Left kidney (tissue), 8 donors: ENCODE measurements at places on chromosomes 6 and 20.

DNA sequence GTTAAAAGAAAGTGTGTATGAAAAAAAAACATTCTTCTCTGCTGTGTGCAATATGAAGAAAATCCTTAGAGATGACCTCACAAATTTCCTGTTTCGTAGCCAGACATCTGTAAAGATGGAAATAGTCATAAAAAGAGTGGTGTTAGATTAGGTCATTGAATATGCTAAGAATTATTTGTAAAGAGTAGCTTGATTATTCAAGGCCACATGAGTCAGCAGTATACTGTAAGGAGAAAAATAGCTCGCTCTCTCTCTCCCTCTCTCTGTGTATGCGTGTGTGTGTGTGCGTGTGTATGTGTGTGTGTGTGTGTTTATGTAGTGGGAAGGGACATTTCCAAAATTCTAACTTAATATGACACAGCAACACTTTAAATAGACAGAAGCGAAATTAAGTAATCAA, 78.8 kb downstream of the PTCHD4 start:
- DNase-seq, result no peak

- no peak for DNase-seq
Observed at GRCh38 chr6:111517965-111518364, 34.9 kb upstream of the REV3L start.

DNA sequence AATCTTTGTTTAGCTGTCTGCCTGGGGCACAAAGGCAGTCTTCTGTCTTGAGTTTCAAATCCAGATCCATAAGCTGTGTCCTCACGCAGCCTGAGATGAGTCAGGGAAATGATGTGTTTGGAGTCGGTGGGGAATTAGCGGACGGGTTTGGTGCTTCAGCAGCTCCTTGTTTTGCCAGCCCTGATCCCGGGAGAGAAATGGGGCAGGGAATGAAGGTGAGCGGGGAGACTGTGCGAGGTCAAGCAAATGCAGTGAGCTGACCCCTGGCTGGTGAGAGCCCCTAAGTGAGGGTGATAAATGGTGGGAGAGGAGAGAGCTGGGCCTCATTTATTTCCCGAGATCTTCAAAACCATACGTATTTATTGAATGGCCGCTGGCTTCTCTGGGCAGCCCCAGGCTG, 21.6 kb downstream of the DUSP22 start:
- DNase-seq, result no peak

DNA sequence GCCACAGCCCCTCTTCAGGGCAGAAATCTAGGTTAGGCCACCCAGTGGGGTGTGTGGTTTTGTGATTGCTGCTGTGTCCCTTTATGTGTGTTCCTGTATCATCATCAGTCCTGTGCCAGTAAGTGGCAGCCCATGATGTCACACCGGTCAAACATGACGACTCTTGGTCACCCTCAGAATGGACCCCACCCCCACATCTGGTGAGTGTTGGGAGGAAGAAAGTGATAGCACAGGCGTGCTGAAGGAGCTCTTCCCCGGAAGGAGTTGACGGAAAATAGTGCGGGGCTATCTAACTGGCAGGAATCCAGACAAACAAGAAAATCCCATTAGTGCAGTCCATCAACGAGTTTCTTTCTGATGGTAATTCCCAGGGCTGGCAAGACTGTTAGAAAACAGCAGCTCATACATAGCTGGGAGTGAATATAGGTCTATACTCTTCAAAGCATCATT, 33.4 kb upstream of the IL17A start:
- DNase-seq, result no peak

- no peak for DNase-seq
Observed at GRCh38 chr6:6844530-6844929, 256.0 kb downstream of the LY86 start.

GRCh38 chr20:41152108-41152757, 14.9 kb downstream of the PLCG1 start:
- DNase-seq, result no peak

- DNase-seq, result no peak
Observed at GRCh38 chr6:89475634-89476033, 42.7 kb downstream of the ANKRD6 start.

DNA sequence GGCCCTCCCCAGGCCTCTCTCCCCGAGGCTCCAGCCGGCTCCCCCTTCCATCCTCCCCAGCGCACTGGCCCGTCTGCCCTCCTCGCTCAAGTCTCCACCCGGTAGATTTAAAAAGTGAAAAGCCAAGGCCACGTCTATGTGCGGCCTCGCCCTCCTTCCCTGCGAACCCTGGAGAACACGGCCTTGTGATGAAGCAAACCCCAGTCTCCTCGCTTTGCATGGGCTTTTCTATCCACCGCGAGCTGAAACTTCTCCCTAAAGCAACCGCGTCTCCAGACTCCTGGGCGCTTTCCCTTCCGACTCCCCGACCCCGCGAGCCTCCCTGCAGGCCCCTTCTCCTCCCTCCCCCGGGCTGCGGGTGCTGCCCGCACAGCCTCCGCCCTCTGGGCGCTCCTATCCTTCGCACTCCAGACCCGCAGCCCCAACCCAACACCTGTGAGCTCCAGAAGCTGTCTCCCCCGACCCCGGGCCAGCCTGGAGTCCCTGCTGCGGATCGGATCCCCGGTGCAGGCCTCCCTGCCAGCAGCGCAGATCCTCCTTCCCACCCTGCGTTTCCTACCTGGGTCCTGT, 265.2 kb upstream of the QKI start:
- DNase-seq, result no peak

- DNase-seq, result no peak
Observed at GRCh38 chr6:108768166-108768555, 80.1 kb upstream of the ARMC2 start.

- DNase-seq, result no peak
Observed at GRCh38 chr20:63025534-63026331, 19.0 kb upstream of the BHLHE23 start.

DNA sequence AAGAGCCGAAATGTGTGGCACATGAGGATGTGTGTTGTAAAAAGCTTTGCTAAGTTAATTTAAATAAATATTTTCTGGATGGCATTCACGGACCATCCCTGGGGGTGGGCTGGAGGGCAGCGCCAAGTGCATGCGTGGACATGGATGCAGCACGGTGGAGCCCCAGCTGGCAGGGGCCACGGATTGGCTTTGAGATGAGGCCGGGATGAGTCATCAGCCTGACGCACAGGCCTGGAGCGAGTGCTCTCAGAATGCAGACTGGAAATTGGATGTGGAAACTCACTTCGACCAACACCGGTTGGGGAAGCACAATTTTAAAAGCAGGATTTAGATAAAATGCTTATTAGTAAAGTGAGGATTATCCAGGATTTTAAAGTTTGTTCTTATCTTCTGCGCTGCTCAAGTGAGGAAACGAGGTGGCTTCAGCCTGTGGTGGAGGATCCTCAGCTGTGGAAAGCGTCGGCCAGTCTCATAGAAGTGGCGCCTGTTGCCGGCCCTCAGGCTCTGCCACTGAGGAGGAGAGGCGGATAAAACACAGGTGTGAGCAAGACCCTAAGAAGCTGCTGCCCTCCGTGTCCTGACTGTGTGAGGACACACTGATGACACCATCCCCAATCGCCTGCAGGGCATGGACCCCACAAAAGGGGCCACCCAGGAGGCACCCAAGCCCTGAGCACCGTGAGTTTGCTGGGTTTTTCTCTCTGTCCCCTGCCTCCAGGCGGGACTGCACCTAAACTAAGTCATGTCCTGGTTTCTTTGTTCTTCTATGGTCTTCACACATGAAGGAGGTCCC, 279.7 kb downstream of the CDH4 start:
- DNase-seq, result no peak

- no peak for DNase-seq
Observed at GRCh38 chr6:4612636-4613171, 163.5 kb upstream of the CDYL start.

GRCh38 chr6:131322125-131322524, 186.9 kb downstream of the AKAP7 start:
- no peak for DNase-seq

- no peak for DNase-seq
Observed at GRCh38 chr6:25196464-25196863, 82.7 kb upstream of the CARMIL1 start.

- no peak for DNase-seq
Observed at GRCh38 chr6:16654701-16655100, 106.6 kb downstream of the ATXN1 start.

DNA sequence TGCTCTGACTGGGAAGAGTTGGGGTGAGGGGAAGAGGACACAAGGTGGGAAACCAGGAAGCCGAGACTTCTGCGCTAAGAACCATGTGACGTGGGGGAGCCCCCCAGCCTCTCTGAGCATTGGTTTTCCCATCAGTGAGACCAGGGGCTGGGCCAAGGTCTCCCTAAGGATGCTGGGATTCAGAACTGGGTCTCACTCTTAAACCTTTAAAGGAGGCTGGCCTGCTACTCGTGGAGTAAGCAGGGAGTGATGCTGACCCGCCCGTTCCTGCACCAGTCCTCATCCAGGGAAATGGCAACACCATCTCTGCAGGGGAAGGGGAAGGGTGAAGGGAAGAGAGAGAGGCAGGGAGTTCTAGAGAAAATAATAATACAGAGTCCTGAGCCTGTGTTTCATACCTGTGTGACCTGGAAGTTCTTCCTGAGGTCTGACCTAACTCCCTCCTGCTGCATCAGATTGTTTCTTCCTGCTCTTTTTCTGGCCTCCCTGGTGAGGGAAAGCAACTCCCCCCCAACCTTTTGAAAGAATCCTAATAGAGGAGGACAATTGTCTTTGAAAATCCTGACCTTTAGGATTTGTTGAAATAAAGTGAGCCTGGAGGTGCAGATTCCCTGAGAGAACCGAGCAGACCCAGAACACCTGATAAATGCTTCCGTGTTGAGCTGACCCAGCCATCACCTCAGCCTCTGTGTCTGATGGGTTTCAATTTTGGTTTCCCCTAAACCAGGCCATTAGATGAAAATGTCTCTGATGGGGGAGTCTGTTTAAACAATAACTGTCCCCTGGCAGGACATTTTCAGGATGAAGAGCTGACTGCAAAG, 3.0 kb upstream of the GRM4 start:
- DNase-seq, result no peak
